Hematopoietic multipotent progenitor cell (in vitro differentiated cells): ENCODE measurements at places on chromosomes 12 and 14.

GRCh38 chr14:62081012-62081612, 318.9 kb downstream of the SNAPC1 start:
- no peak for DNase-seq

DNA sequence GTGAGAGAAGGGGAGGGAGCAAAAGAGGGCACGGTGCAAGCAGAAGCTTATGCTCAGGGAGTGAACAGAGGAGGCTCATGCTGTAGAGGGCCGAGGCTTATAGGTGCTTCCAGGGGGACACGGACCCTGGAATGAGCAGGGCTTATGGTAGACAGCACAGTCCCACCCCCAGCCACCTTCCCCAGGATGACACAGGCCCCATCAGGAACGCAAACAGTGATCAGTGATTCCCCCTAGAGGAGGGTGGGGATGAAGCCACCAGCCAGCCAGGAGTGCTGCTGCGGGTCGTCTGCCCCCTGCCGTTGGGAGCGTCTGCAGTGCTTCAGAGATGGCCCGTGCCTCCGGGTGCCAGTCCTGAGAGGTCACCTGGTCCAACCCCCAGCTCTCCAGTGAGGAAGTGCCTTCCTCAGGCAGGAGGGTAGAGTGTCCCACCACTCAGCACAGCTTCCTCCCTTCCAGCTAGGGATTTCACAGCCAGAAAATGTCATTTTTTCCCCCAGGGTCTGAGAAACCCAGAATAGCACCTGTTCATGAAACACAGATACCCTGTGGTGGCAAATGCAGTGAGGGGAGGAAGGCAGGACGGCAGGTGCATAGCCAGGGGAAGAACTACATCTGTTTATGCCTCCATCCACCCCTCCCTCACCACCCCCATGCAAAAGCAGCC, 60.7 kb downstream of the SLC6A12 start:
- DNase-seq, result peak; percentile 3

DNA sequence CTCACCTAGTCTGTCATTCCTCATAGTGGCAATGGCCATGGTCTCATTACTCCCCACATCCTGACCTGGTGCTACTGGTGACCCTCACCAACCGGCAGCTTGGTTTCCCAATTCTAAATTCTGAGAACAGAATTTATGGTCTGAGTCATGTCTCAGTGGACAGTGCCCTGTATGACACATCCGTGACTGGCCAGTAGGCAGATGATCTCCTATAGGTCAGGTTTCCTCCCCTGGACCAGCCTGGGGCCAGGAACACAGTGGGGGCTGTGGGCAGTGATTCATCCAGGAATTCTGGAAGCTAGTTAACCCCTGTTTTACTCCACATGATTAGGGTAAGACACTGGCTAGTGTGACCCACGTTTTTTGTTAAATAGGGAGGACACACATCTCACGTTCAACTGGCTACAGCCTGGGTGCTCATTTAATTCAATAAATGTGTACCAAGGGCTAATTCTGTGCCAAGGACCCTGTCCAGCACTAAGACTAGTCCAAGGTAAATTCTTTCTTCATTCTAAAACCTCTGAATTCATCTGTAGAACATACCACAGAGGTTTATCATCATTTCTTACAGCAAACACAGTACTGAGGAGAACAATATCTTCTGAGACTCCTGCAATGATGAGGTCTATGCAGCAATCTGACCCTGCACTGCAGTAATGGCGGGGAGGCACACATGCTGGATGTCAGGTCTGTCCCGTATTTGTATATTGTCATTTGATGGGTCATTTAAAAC, 249.6 kb upstream of the TBX3 start:
- DNase-seq, result no peak

DNA sequence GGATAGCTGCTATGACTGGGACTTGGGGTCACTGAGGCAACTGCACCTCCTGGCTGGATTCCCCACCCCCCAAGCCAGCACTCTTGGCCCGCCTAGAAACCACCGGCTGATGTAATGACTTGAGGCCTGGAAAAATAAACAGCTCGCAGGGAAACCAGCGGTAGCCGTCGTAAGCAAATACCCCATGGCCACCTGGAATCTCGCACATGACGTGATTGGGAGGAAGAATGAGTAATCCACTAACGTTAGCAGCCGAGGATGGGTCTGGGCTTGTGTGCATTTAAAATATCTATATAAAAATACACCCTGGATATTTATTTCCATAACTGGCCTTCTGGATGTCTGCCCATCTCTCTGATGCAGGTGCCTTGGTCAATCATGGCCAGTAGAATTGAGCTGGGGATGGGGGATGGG, 120.1 kb downstream of the SMOC1 start:
- DNase-seq, result no peak

DNA sequence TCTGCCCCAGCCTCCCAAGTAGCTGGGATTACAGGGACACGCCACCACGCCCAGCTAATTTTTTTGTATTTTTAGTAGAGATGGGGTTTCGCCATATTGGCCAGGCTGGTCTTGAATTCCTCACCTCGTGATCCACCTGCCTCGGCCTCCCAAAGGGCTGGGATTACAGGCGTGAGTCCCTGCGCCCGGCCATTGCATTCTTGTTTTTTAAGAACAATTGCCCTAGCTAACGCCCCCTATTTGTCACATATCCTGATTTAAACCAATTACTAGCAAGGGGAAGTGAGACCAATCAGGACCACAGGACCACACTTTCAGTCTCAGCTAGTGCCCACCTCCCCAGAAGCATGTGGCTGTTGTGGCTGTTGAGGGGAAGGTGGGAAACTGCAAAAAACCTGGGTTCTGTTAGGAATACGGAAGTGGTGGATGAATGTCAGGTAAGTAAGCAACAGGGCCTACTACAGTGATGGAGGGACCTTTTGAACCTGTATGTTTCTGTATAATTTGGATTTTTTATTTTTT, 37.8 kb upstream of the NFYB start:
- no peak for DNase-seq

- DNase-seq, result no peak
These were observed 85.8 kb downstream of the RBM19 start for GRCh38 chr12:113880326-113880725.

DNA sequence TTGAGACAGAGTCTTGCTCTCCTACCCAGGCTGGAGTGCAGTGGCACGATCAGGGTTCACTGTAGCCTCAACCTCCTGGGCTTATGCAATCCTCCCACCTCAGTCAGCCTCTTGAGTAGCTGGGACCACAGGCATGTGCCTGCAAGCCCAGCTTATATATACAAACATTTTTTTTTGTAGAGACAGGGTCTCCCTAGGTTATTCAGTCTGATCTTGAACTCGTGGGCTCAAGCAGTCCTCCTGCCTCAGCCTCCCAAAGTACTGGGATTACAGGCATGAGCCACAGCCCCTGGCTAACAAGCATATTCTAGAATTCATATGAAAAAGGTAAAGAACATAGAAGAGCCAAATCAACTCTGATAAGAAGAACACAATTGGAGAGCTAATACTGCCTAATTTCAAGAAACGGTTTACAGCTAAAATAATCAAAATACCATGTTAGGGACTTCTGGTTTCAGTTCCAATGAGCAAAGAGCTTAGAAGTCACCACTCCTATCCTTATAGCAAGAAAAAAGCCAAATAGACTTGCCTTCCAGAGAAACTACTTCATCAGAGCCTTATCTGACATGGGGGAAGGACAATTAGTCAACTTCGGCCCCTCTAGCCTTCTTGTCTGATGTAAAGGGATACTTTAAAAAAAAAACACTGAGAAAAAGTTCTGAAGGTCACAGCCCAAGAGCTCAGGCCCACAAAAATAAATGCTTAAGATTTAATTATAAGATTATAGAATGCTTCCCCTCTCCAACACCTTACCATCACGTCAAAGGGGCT, 37.6 kb downstream of the TMEM116 start:
- DNase-seq, result no peak

DNA sequence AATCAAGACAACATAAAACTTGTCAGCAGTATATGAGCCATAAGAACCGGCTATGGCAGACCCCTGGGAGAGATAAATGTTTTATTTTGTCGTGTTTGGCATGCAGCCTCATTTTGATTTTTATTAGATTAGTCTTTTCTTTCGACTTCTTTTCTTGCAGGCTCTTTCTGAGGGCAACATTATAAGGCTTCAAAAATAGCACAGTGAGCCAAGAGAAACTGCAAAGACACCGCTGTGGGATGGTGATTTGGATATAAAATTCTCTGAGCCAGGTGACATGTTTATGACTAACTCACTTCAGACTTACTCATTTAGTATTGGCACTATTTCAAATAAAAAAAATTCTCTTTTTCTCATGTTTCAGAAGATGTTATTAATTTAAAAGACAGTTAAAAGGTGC, 96.8 kb upstream of the PKP2 start:
- no peak for DNase-seq

GRCh38 chr14:88515499-88516221, 39.1 kb downstream of the PTPN21 start:
- no peak for DNase-seq

DNA sequence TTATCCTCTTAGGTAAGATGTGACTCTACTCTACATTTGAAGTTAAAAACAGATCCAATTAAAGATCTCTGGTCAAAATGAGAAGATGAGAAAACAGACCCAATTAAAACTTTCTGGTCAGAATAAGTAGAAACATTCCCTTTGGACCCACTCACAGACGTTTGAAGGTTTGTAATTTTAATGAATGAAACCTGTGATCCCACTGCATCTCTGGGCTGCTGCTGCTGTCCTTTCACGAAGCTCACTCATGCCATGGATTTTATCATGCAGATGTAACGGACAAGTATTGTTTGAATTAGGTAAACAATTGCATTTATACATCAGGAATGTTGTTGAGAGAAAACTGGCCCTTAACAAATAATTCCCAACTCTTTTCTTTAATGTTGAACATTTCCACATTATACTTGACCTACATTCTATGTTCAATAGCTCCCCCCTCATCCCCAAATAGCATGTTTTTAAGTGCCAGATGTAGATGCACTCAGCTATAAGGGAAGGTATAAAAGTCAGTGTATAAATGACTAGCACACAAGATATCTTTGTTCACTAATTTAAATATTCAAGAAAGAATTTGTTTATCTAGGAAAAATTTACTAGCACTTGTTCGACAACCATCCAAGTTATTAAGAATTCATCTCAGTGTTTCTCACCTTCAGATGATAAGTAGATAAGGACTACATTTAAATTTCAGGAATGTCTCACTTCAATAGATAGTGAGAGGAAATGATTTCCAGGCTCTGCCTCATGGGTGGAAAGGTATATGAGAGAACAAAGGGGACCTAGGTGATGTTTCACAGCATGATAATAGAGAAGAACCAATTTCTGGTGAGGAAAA, 202.3 kb upstream of the LMNTD1 start:
- DNase-seq, result no peak

DNA sequence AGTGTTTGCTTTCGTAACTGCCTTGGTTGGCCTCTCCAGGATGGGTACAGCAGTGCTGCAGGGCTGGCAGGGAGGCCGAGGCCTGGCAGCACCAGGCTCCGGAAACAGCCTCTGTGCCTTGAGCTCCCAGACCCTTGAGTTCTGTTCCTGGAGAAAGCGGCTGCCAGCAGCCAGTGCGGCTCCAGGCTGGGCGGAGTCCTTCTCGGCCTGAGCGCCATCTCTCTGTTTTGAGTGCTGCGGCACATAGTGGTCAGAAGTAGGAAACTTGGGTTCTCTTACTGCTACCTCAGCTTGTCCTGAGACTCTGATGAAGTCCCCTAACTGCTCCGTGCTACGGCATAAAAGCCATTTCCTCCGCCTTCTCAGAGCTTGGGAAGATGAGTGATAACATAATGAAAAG, 65.9 kb downstream of the KCNA1 start:
- DNase-seq, result no peak

DNA sequence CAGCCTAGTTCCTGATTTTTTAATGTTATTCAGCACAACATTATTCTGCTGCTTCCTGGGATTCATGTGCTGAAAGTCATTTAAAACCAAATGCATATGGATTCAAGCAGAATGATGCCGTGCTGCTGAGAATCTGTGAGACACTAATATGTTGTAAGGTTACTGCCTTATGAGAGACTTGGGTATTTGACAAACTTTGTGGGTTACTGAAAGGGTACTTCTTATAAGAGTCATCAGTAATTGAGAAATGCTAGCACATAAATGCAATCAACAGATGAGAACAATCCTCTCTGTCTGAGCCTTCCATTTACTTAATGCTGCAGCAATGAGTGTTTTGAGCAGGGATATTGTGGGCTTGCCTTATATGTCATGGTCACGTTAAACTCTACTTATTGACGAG, 175.7 kb downstream of the NPAS3 start:
- no peak for DNase-seq

- peak; percentile 20 for DNase-seq
These were observed 125.7 kb upstream of the CCDC196 start for GRCh38 chr14:66360366-66360926.

- no peak for DNase-seq
These were observed 84.0 kb downstream of the RNF34 start for GRCh38 chr12:121483949-121484348.

- DNase-seq, result no peak
These were observed 64.5 kb upstream of the DAAM1 start for GRCh38 chr14:59123975-59124374.

DNA sequence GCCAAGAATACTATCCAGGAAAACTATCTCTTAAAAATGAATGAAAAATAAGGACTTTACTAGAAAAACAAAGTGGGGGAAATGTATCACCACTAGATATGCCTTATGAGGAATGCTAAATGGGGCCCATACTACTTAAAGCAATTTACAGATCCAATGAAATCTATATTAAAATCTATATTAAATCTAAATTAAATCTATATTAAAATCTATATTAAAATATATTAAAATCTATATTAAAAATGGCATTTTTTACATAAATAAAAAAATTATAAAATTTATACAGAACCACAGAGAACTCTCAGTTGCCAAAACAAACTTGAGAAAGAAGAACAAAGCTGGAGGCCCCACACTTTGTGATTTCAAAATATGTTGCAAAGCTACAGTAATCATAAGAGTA, 234.5 kb downstream of the RPL10L start:
- DNase-seq, result no peak

DNA sequence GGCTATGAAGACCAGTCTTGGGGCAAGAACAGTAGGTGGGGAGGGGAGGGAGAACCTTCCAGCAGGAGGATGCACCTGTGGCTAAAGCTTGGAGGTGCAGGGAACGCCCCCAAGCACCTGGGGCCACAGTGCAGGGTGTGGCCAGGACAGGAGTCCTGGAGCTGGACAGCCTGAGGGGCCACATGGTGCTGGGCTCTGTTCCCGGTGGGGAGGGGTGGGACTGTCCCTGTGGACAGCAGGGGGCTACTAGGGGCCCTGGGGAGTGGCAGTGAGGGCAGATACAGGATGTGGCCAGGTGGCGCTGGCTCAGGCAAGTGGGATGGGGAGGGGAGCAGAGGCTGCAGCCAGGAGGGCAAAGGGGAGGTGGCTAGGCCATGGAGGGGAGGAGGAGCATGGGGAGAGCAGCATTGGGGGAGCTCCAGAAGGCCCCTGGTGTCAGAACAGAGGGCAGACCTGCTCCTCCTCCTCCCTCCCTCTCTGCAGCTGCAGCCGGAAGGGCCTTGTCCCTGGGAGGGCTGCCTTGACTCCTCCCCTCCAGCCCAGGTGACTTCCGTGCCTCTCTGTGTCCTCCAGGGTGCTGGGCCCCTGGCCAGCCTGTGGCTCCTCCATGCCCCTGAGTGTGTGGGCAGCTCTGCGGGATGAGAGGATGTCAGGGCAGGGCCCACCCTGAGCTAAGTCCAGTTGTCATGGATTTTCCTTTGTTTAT, 68.4 kb upstream of the DLK1 start:
- DNase-seq, result no peak

GRCh38 chr14:72118841-72119240, 186.6 kb downstream of the RGS6 start:
- DNase-seq, result no peak
